ENCODE measurements at places on chromosomes 5 and 9.
A peak's percentile ranks its signal among the peaks of the same experiment; 100 is the strongest.

DNA sequence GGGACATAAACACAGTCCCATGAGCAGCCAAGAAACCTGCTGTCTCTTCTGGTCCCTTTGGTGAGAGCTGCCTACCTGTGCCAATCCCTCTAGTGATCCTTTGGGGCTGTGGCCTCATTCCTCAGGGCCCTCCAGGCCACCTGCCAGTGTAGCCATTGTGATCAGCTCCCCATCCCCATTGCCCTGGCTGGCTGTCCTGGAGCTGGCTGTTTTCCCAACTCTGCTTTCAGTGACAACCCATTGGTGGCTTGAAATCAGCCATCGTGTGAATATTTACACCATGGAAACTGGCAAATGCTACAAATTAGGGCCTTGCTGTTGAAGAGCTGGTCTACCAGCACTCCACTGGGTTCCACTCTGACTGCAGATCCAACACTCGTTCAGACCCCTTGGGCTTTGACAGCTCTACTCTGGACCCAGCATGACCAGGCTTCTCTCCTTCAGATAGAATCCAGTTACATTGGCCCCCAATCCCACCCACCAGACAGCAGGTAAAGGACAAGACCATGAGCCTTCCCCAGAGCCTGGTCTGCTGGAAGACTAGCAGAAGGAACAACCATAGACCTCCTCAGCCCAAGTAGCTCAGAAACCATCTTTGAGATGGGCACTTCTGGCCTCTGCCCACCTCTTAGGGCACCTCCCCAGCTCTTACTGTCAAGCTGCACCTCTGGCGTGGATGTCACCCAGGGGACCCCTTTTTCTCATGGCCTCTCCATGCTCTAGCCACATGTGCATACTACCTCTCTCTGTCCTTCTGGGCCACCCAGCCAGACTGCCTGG, 69.2 kb upstream of the NEK6 start:
- DNase-seq: peak; percentile 43

GRCh38 chr5:108696951-108697715, 50.6 kb upstream of the FER start:
- no peak for DNase-seq

DNA sequence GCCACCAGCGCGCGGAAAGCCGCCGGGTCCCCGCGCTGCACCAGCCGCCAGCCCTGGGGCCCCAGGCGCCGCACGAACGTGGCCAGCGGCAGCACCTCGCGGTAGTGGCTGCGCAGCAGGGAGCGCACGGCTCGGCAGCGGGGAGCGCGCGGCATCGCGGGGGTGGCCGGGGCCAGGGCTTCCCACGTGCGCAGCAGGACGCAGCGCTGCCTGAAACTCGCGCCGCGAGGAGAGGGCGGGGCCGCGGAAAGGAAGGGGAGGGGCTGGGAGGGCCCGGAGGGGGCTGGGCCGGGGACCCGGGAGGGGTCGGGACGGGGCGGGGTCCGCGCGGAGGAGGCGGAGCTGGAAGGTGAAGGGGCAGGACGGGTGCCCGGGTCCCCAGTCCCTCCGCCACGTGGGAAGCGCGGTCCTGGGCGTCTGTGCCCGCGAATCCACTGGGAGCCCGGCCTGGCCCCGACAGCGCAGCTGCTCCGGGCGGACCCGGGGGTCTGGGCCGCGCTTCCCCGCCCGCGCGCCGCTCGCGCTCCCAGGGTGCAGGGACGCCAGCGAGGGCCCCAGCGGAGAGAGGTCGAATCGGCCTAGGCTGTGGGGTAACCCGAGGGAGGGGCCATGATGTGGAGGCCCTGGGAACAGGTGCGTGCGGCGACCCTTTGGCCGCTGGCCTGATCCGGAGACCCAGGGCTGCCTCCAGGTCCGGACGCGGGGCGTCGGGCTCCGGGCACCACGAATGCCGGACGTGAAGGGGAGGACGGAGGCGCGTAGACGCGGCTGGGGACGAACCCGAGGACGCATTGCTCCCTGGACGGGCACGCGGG, at the start of gene TERT:
TERT (minus strand) TSS at position 234 of the 815 bp plus-strand sequence; CDS start at position 155, 79 bp downstream.
- no peak for DNase-seq

DNA sequence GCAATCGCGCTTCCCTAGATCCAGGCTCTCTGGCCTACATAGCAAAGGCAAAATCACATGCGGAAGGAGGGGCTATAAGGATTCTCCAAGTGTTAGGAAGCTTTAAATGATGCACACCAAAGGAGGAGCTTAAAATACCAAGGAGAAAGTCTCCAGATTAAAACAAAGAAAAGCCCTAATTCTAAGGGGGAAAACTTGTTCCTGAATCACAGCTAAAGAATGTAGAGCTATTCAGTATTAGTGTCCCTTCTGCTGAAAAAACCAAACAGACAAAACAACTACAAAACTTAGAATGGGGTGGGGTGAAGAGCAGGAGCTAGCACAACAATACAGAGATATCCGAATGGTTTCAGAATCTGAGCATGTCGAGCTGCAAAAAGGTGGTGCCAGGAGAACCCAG, 213.7 kb downstream of the DCP2 start:
- DNase-seq: no peak

- no peak for DNase-seq
Observed at GRCh38 chr9:15144622-15145061, 162.4 kb downstream of the TTC39B start.

- no peak for DNase-seq
Observed at GRCh38 chr5:68950930-68951329, 142.9 kb upstream of the SLC30A5 start.

GRCh38 chr9:129857207-129857606, 21.9 kb downstream of the USP20 start:
- no peak for DNase-seq

DNA sequence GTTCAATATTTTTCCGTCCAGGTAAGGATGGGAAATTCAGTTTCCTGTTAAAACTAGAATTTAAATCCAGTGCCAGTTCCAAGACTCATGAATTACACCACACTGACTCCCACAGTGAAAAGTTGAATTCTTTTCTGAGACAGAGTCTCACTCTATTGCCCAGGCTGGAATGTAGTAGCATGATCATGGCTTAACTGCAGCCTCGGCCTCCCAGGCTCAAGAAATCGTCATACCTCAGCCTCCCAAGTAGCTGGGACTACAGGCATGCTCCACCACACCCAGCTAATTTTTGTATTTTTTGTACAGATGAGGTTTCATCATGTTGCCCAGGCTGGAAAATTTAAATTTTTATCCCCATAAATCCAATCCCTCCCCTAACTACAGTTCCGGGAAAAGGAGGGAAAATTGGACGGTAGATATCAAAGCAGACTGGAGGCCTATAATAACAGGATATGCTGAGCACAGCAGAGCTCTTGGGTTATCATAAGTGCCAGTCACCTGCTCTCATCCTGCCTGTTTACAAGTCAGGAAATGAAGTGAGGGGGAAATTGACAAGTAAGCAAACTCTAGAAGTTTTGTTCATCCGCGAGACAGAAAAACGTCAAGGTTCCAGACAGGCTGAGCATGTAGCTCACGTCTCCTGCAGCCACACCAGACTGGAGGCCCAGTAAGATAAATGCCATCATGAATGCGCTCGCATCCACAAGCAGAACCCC, 105.7 kb downstream of the UGCG start:
- DNase-seq: no peak

DNA sequence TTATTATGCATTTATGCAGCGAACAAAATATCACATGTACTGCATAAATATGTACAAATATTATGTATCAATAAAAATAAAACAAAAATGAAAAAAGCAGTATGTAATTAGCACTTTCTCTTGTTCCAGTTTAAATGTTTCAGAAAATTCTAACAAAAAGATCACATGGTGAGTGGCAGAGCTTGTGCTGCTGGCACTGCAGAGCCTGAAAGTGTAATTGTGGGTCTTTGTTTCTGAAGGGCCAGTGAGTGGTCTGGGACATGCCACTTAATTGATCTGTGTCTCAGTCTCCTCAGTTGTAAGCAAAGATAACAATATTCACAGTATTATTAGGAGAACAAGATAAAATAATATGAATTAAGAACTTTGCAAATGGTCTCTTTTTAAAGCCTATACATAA, 39.5 kb upstream of the RAI14 start:
- no peak for DNase-seq

GRCh38 chr5:141017943-141018342, 33.2 kb upstream of the PCDHB1 start:
- DNase-seq: no peak

- peak; percentile 67 for DNase-seq
Observed at GRCh38 chr5:84383816-84384603, 670 bp downstream of the EDIL3 start.

GRCh38 chr5:110268283-110268682, 458.2 kb downstream of the TMEM232 start:
- no peak for DNase-seq

Measured in Ammon's horn (tissue), 1 donor.